ENCODE measurements at places on chromosomes 6 and 20.
A peak's percentile ranks its signal among the peaks of the same experiment; 100 is the strongest.

GRCh38 chr6:145670311-145670710, 65.0 kb downstream of the EPM2A start:
- no peak for DNase-seq

- no peak for DNase-seq
These were observed 1.8 kb upstream of the ABT1 start for GRCh38 chr6:26594730-26595632.

- DNase-seq = no peak
These were observed 11.4 kb downstream of the FAM184A start for GRCh38 chr6:119067091-119067490.

DNA sequence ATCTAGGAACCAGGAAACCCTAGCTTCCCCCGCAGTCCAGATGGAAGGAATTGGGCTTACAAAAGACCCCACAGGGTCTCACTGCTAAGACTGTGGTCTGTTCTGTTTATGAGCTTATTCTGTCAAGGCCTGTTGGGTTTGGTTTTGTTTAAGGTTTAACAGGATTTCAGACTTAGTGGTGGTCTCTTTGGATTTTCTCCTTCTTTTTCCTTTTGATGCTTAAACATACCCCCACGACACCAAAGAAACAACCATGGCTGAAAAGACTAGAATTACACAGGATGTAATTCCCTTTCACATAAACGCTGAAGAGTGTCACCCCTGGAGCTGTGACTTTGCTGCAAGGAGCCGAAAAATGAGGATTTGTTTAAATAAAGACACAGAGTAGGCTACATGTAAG, 408.6 kb downstream of the PREX1 start:
- DNase-seq = no peak

- no peak for DNase-seq
These were observed 881 bp downstream of the SFT2D1 start for GRCh38 chr6:166341464-166341863.

DNA sequence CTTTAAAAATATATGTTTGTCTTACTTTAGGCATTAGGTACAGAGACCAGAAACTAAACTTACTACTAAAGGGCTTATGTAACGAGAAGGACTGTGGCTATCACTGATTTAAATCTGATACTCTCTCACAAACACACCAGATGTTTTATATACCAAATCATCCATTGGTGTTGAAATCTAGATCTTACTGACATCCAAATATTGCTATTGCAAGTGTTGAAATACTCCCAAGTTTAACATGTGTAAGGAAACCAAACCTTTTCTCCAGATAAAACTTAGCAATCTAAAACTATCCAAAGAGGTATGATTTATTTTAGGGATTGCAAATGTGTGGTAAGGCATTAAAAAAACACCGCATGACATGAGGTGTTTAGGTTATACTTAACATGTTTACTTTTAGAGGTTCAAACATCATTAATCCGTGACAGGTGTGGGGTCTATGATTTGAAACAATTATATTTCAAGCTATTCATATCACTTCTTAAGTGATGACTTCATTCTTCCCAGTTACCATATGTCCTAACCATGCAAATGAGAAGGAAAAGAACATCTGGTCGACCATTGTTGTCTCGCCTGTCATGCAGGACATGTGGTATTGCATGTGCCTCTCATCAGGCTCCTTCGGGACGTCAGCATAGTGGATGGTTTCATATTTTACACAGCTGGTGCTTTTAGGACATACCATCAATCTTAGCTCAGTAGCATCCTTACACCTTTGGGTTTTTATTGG, 168.3 kb upstream of the SPACA1 start:
- no peak for DNase-seq

GRCh38 chr6:25314509-25315175, 35.5 kb downstream of the CARMIL1 start:
- DNase-seq = no peak

DNA sequence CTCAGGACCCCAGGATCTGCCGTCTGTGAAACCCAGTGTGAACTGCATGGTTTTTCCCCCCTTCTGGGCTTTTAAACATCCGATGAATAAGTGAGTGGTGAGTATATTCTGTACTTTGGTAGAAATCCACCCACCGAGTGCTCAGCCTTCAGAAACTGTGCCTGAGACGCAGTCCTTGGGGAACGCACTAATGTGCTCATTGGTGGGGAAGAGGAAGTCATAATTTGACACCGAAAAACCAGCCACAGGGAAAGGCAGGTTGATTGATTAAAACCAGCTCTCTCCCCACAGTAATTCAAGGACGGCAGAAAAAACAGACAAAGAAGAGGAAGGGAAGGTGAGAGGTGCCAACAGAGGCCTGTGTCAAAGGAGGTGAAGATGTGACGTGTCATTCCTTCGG, 21.7 kb downstream of the EDN3 start:
- DNase-seq = no peak

- DNase-seq = no peak
These were observed 4.7 kb downstream of the CITED2 start for GRCh38 chr6:139369568-139370282.

GRCh38 chr6:152173321-152173720, 365.8 kb downstream of the ESR1 start:
- no peak for DNase-seq

- no peak for DNase-seq
These were observed 14.5 kb upstream of the TFB1M start for GRCh38 chr6:155328539-155329459.

DNA sequence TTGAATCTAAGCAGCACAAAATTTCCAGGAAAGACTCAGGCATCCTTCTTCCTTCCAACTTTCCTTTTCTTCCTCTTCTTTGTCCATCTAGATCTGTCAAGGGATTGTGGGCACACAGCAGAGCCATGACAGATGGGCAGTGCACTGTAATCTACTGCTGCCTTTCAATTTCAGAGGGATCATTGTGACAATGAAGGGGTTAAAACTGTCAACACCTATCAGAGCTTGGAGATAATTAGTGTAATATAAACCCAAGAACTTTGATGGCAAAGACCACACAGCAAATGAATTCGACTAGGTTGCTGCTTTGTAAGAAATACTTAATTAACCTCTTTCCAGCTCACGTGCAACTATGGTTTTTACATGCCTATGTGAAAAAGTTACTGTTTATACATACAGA, 55.0 kb downstream of the SAMD5 start:
- no peak for DNase-seq

GRCh38 chr6:44338228-44339122, 4.0 kb upstream of the SPATS1 start:
- DNase-seq = peak; percentile 59

DNA sequence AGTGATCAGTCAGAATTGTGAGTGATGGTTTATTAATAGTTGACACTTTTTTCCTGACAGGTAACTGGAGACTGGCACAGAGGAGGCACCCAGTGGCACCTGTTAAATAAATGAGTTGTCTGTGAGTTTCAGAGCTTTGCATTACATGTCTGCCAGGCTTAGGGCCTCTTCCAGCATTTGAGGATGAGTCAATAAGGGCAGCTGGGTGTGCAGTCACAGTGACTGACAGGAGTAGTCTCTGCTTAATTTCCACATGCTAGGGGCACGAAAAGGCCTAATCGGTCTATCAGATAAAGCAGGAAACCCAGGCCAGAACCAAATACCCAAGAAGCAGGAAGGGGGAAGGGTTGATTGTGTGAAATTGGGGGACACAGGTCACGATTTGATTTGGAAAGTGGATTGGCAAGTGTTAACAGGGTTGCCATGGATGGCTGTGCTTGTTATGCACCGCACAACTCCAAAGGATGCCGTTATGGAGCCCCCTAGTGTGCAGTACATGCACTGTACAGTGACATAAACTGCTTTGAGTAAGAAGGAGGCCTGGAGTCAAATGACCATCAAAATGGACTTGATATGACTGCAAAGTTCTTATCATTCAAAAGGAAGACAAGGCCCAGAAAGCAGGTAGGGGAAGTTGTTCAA, 111.9 kb upstream of the GGTLC1 start:
- peak; percentile 33 for DNase-seq

DNA sequence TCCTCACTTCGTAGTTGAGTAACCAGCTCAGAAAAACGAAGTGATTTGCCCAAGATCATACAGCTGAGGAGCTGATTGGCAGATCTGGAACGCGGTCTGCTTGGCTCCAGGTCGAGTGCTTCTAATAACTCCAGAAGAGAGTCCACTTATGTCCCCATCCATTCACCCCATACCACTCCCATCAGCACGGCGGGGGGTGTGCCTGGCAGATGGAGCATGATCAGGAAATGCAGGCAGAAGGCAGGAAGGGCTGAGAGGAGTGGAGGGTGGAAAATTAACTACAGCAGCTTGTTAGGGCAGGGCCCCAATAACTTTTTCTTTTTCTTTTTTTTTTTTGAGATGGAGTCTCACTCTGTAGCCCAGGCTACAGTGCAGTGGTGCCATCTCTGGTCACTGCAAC, 15.0 kb downstream of the FITM2 start:
- DNase-seq = no peak

- DNase-seq = no peak
These were observed 51.2 kb upstream of the AKIRIN2 start for GRCh38 chr6:87753131-87753685.

- no peak for DNase-seq
These were observed 299.1 kb upstream of the KCNQ5 start for GRCh38 chr6:72322771-72323170.

DNA sequence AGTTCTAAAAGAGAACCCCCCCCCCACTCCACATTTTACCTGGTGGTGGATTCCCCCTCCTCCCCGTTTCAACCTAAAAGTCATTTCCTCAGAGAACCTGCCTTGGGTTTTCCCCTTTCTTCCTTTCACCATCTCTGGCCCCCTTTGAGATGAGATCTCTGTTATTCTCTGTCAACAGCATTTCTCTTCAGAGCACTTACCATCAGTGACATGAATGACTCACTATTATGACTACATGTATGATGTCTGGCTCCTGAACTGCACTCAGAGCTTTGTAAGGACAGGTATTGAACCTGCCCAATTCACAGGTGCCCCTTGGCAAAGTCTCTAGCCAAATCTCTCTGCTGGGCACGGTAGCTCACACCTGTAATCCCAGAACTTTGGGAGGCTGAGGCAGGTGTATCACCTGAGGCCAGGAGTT, 61.4 kb upstream of the JARID2 start:
- no peak for DNase-seq

GRCh38 chr6:143936347-143936746, 71.7 kb downstream of the PLAGL1 start:
- no peak for DNase-seq

DNA sequence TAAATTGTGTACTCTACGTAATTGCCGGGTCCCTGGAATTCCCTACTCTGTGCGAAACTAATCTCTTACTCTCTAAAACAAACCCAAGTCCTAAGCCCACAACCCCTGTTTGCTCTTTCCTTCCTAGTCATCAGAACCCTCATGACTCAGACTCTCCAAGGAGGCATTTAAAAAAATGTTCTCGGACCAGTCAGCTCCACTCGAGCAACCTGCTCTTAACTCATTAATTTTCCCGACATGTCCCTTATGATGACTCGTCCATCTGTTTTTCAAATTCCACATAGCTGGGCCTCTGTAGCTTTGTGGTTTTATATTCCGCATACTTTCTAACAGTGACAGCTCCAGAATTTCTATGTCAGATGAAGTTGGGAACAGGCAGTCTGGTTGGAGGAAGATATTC, 2.6 kb upstream of the MUC22 start:
- DNase-seq = no peak

- no peak for DNase-seq
These were observed 117.8 kb upstream of the ESR1 start for GRCh38 chr6:151689499-151690201.

- no peak for DNase-seq
These were observed 49.9 kb downstream of the TGM2 start for GRCh38 chr20:38115205-38115604.

DNA sequence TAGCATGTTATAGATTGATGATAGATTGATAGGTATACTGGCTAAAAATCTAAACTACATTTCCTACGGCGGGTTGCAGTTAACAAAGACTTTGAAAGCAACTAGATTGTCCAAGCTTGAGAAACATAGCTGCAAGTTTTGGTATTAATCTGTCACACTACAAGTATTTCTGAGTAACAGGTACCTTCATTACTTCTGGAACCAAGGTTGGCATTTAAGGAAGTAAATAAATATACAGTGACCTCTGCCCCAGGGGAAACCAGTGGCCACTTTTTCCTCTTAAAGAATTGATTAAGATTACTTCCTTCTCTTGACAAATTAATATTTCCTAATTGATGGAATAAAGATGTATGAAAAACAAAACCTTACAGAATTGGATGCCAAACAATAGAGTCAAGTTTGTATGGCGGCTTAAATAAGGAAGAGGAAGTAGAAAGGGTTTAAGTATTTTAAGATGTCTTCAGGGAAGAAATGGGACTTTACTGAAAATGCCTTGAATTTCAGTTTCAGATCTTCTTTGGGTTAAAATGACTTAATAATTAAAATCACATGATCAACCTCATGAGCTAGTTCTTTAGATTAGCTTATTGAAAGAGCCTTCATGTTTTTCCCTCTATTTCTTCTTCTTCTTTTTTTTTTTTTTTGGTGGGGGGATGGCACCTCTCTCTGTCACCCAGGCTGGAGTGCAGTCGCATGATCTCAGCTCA, 132.8 kb downstream of the DOK5 start:
- no peak for DNase-seq

- DNase-seq = no peak
These were observed 218.7 kb downstream of the RNF144B start for GRCh38 chr6:18605841-18606240.

DNA sequence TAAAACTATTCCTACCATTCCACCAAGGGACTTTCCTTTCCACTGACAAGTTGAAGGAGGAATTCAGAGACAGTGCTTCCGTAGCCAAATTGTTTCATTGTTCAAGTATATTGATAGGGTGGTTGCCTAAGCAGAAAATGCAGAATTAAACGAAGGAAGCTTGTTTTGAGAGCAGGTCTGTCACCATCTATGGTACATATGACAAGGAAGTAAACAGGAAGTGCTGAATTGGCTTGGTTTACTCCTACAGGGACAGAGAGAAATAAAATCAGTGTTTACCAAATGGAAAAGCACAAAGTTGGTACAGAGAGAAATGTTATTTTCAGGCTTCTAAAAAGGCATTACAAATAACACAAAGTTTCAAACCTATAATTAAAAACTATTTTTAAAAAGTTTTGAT, 421.8 kb downstream of the CDC5L start:
- DNase-seq = no peak

GRCh38 chr20:23637282-23638221, at the start of gene CST3:
Gene CST3 (minus strand): TSS chr20:23637955. CDS start chr20:23637862, 93 bp downstream.
- no peak for DNase-seq
